NB4 (cell line): ENCODE measurements at places on chromosomes 2 and 18.

DNA sequence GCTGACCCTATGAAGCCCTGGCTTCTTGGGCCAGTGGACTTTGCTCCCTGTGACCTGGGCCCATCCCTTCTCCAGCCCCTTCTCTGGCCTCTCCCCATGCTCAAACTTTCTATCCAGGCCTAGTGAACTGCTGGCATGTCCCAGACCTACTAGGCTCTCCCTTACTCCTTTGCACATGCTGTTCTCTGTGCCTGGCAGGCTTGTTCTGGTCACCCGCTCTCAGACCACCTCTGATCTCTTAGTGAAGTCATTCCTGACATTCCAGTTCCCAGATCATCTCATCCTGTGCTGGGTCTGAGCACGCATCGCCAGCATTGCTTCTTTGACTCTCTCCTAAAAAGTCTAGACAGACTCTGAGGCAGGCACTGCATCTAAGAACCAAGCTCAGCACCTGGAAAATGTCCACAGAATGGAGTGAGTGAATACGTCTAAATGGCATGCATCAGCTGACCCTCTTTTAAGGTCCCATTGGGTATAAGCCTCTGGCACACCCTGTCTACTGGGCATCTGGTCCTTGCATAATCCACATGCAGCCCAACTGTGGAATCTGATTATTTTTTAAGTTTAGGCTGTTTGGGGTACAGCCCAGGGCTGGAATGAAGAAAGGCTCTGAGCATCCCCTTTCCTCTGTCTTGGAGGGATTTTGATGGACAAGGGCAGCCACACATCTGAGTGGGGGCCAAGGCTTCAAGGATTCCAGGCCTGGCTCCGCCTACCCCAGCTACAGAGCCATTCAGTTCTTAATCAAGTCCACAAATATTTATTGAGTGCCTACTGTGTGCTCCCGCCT is 130.6 kb upstream of the HAAO start:
- peak; percentile 46 for DNase-seq

DNA sequence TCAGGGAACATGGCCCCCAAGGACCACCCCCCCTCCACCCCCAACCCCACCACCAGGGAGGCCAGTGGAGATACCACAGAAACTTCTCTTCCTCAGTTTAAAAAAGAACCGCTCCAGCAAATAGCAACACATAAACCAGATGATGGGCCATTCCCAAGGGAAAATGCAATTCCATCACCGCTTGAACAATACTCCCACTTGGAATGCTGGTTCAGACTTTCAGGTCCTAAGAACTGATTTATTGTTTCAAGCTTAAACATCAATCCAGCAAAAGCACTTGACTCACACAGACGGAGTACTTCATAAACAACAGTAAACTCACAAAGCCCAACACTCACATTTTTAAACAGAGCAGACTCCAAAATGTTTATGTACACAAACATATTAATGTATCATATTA is 6.9 kb downstream of the HDAC4 start:
- DNase-seq: no peak

DNA sequence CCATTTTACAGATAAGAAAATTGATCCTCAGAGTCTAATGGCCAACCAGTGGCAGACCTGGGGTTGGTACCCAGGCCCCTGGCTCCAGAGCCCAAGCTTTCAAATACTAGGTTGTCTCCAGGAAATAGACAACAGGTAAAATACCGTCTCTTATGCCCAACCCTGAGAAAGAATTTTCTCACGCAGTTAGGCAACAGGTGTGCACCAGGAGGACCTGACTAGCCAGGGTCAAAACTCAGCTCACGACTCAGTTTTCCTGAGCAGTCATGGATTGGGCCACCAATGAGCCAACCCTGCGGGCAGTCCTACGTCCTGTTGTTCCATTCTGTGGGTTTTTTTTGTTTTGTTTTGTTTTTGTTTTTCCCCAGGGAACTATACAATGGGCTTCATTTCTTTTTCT is 13.5 kb downstream of the TRIB2 start:
- no peak for DNase-seq

GRCh38 chr2:199734651-199735050 is 116.3 kb downstream of the FTCDNL1 start:
- no peak for DNase-seq

DNA sequence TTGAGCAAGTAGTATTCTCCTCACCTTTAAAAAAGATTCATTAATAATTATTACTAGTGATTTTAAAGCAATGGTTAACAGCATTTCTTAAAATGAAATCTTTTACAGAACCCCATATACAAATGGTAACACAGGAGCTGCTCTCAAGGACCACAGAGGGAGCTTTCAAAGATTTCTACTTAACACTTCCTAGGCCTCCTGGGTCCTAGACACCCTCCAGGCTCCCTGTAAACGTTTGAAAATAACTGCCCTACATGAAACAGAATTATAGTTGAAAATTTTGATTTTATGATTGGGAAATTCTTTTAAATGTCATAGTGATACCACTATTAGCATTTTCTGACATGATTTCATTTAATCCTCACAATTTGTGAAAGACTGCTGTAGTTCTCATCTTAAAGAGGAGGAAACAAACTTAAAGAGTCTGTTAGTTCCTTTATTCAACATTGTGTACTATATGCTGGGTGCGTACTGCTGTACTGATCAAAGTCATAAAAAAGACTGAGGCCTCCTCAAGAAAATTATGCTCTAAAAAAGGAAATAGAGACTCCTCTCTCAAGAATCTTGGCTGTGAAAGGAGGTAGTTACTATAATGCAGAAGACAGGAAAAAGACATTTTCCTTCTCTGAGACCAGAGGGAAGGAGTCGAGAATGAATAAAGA is 10.6 kb downstream of the CUL3 start:
- no peak for DNase-seq

DNA sequence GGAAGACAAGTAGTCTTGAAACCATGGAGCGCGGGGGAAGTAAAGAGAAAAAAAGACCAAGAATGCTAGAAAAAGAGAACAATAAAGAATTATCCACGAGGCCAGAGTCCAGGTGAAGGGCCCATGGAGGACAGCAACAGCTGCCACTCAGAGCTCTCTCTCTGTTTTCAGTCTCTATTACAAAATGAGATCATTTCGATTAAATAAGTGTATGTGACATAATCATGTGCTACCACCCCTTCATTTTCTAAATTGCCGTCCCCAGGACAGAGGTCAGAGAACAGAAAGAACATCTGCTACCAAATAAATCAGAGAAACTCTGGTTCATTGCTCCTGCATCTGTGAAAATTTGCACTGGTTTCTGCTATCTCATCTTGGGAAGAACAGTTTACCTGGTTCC is 838.7 kb downstream of the RNF144A start:
- DNase-seq: no peak

DNA sequence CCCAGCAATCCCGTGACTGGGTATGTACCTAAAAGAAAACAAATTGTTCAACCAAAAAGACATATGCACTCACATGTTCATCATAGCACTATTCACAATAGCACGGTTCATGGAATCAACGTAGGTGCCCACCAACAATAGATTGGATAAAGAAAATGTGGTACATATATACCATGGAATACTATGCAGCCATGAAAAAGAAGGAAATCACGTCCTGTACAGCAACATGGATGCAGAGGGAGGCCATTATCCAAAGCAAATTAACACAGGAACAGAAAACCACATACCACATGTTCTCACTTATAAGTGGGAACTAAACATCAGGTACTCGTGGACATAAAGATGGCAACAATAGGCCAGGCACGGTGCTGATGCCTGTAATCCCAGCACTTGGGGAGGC is 207.9 kb upstream of the TNP1 start:
- DNase-seq: no peak

GRCh38 chr2:66661253-66662173 is 226.6 kb downstream of the MEIS1 start:
- no peak for DNase-seq

DNA sequence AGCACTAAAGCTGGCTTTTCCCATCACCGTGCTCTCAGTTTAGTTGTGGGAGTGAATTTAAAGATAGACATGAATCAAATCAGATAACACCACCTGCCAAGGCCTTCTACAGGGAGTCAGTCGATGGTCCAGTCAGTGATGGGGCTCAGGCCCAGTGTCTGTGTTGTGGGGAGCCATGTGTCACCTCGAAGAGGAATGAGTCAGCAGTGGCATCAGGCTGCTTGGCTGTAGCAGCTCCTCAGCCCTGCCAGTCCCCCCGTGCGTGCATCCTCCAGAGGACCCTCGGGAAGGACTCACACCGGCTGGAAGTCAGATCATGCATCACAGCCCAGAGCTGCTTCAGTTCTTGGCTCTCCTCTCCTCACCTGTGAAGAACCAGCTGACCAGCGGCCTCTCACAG is 420.4 kb upstream of the RAB6C start:
- DNase-seq: no peak

GRCh38 chr2:120750488-120751210 is 15.0 kb downstream of the GLI2 start:
- DNase-seq: no peak

DNA sequence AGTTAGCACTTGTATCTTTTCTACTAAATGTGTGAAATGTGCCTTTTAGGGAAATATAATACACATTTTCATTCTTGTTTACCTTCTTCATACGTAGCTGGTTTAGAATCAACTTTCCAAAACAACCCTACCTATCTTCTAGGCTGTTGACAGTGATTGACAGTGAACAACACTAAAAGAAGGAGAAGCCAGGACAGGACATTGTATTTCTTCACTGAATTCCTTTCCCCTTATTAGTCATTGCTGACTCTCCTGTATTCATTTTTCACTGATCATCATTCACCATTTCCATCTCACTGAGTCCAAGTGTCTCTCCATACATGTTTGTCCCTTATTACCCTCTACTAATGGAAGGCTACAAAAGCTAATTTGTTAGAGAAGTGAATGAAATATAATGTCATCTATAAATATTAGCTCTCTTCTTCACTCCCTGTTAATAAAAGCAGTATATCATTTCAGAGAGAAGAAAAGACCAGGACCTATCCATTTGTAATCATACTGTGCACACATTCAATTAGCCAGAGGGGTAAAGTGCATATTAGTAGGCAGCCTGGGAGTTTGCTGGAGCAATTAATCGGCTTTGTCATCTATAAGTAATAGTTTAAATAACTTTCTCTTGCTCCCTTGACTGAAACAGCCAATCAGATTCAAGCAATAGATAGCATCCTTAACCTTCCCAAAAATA is 192.5 kb upstream of the FOSL2 start:
- no peak for DNase-seq

- DNase-seq: no peak
Measured at GRCh38 chr18:58046794-58047555, 2.9 kb downstream of the NEDD4L start.

DNA sequence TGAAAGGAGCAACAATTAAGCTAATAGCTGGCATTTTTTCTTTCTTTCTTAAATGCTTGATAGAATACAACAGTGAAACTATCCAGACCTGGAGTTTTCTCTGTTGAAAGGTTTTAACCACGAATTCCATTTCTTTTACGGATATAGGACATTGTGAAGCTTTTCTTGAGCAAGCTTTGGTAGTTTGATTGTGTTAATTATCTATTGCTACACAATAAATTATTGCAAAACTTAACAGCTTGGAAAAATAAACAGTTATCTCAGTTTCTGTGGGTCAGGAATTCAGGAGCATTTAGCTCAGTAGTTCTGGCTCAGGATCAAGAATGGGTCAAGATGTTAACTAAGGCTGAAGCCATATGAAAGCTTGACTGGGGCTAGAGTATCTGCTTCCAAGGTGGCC is 11.7 kb downstream of the PHOSPHO2 start:
- DNase-seq: no peak

GRCh38 chr2:16881122-16881521 is 215.5 kb upstream of the CYRIA start:
- DNase-seq: no peak

DNA sequence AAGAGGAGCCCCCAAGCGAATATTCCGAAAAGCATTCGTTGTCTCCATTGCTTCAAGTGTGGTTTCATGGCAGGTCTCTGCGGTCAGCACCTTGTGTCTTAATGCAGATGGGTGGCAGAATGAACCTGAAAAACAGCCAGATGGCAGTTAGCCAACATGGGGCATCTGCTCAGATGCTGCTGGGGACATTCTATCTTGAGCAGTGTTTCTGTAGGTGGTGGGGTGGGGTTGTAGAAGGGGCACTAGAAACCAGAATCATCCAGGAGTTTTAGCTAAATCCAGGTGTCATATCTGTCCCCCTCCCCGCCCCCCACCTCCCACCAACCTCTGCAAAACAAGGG is 42.1 kb downstream of the ST6GAL2 start:
- no peak for DNase-seq

DNA sequence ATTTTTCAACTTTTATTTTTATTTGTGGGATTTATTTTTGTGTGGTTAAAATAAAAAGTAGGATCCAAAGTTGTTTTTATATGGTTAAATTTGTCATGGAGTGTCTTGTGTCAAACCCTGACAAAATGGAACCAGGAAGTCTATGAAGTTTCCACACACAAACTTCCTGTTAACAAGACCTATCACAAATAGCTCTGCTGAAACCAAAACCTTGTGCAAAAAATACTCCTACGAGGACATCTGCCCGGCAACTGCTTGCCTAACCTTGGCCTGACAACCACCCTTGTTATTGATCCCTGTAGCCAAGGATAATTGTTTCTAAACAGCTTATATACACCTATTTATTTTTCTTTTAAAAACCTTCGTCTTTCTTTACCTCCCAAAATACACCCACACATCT is 389.6 kb downstream of the TRIB2 start:
- DNase-seq: peak; percentile 55

DNA sequence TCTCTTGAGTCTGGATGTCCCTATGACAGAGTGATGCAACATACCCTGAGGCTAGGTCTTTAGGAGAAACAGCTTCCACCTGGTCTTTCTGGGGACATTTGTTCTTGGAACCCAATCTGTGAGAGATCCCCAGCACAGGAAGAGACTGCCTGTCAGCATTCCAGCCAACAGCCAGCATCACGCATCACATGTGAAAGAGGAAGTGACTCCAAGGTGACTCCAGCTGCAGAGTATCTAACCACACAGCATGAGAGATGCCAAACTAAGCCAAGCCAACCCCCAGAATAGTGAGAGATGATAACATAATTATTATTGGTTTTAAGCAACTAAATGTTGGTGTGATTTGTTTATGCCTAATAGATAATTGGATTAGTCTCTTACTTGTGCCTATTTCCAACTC is 35.7 kb downstream of the C18orf63 start:
- DNase-seq: peak; percentile 11

- DNase-seq: no peak
Measured at GRCh38 chr2:167853717-167854116, 393.7 kb downstream of the STK39 start.

DNA sequence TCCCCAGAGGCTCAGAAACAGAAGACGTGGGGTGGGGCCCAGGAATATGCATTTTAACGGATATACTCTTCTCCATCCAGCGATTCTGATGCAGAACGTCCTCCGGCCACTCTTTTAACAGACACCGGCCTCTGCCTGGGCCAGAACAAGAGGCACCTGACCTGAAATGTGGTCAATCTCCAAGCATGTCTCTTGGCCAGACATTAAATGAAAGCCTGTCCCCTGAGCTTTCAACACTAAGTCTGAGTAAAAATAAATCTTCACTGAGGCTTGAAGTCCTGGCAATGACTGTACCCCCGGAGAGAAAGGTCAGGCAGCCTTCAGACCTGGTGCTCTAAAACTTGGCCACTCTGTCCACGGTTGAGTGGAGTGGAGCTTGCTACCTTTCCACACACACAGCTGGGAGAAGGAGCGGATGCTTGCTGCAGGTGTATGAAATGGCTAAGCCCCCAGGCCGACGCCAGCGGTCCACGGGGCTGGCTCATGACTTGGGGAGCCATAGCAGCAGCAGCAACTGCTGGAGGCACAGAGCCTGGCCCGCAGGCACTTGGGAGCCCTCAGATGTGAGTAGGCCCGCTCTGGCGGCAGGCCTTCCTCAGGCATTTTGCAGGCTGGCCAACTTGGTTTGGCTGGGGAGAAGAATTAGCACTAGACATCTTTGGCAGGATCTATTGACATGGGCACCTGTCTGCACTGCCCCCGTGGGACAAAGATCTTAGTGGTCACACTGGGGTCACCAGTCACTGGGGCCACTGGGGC is 79.7 kb downstream of the TMEM17 start:
- DNase-seq: no peak
